GM12865 (cell line): ENCODE measurements at places on chromosomes 5 and 9.

DNA sequence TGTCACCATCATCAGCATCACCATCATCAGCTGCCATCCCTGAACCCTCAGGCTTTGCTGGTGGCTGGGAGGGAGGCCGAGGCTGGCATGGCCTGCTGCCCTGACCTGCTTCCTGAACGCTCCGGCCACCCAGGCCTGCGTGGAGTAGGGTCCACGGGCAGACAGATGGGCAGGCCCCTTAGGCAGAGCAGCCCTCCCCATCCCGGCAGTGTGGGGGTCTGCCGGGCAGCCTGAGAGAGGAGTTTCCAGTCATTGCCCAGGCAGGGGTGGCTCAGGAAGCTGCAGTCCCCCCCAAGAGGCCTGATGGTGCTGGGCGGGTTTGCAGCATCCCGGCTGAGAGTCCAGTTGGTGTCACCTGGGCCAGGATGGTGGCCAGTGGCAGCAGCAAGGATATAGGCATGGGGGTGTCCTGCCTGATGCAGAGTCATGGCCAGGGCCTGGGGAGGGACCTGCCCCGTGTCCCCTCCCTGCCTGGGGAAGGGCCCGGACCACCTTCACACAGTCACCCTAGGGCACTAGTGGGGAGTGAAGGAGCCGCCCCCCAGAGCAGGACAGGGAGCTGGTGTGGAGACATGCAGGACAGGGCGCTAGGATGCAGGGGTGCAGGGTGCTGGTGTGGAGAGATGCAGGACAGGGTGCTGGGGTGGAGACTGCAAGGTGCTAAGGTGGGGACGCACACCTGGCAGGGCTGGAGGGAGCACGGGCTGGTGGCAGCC, 7.7 kb upstream of the EGFL7 start:
- no peak for DNase-seq

GRCh38 chr5:169080448-169080911, 220.5 kb downstream of the SLIT3 start:
- DNase-seq: no peak

- peak; percentile 50 for DNase-seq
Measured at GRCh38 chr5:134604908-134605307, 27.7 kb downstream of the SAR1B start.

GRCh38 chr5:10653751-10654400, 90.0 kb downstream of the ANKRD33B start:
- DNase-seq: no peak

- DNase-seq: no peak
Measured at GRCh38 chr5:15956622-15957021, 223.0 kb downstream of the MARCHF11 start.

DNA sequence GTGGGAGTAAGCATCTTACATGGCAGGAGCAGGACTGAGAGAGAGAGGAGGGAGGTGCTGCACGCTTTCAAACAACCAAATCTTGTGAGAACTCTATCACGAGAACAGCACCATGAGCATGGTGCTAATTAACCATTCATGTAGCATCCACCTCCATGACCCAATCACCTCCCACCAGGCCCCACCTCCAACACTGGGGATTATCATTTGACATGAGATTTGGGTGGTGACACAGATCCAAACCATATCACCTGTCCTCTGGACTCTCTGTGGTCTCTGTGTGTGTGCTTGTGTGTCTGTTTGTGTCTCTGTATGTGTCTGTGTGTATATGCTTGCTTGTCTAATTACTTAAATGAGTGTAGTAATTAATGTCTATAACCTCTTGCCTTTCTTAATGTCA, 31.1 kb downstream of the SEC61B start:
- peak; percentile 84 for DNase-seq

DNA sequence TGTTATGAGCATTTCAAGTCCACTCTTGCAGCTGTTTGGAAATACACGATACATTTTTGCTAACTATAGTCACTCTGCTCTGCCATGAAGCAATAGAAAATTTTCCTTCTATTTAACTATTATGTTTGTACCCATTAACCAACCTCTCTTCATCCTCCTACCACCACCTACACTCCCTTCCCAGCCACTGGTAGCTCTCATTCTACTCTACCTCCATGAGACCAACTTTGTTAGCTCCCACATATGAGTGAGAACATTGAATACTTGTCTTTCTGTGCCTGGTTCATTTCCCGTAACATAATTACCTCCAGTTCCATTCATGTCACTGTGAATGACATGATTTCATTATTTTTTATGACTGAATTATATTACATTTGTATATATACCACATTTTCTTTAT, 505.9 kb upstream of the CCNG1 start:
- DNase-seq: no peak

GRCh38 chr5:145988993-145989392, 52.6 kb downstream of the SH3RF2 start:
- DNase-seq: no peak

DNA sequence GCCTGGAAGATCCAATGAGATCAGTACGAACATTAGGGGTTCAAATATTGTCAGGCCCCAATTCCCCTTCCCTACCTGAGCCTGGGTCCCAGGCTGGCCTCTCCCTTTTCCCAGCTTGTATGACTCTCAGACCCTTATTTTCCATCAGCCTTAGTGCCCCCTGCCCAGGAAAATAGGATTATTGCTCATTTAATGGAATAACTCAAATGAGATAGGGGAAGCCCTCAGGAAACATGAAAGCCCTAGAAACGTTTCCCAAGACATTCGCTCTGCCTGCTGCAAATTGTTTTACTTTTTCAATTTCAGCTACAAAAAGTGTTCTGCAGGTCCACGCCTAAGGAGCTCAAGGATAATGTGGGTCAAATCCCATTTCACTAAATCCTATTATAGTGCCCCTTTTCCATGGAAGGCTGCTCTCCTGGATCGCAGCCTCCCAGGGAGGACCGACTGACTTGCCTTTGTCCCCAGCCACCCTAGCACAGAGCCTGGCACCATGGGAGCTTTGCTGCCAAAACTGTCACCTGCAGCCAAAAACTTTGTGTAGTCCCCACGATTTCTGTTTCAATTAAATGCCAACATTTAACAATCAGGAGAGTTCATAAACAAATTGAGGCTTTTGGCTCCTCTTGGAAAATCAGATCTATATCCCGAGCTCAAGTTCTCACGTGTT, 46.9 kb downstream of the THOC3 start:
- no peak for DNase-seq

DNA sequence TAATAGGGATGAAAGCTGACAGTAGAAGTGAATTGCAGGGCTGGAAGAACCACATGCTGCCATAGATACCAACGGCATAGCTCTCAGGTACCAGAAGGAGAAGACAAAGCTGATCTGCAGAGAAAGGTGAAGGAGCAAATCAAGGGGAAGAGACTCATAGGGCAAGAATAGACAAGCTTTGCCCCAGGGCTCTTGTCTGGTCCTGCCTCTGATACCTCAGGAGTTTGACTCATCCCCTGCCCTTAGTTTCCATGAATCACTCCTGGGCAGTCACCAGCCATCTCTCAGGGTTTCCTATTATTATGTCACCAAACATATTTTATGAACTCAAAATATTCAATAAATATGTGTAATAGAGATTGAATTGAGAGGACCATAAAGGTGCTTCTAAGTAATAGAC, 800.9 kb downstream of the DNAH5 start:
- no peak for DNase-seq

GRCh38 chr9:125497906-125498305, 209.1 kb downstream of the MAPKAP1 start:
- DNase-seq: no peak

DNA sequence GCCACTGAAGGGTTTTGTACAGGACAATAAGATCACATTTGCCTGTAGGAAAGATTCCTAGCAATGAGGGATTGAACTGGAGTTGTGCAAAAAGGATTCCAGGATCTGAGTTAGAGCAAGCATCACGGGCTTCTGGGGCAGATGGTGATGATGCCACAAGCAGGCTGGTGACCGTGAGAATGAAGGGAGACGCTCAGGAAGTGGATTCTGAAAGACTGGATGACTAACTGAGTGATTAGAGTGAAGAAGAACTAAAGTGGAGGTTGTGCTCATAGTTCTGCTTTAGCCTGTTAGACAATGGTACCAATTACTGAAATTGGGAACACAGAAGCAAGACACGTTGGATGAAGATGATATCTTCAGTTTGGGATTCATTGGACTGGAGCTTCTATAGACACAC, 168.2 kb downstream of the CD180 start:
- DNase-seq: no peak

- no peak for DNase-seq
Measured at GRCh38 chr9:31669311-31669710, 715.1 kb upstream of the ACO1 start.

DNA sequence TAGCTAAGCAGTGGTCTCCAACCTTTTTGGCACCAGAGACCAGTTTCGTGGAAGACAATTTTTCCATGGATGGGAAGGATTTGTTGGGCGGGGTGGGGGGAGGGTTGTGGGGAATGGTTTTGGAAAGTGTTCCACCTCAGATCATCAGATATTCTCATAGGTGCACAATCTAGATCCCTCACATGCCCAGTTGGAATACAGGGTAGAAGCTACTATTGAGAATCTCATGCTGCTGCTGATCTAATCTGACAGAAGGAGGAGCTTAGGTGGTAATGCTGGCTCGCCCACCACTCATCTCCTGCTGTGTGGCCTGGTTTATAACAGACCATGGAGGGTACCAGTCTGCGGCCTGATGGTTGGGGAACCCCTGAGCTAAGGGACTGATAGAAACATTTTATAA, 662.7 kb upstream of the RGMB start:
- DNase-seq: no peak

- DNase-seq: no peak
Measured at GRCh38 chr9:89625721-89626687, 21.2 kb downstream of the GADD45G start.

DNA sequence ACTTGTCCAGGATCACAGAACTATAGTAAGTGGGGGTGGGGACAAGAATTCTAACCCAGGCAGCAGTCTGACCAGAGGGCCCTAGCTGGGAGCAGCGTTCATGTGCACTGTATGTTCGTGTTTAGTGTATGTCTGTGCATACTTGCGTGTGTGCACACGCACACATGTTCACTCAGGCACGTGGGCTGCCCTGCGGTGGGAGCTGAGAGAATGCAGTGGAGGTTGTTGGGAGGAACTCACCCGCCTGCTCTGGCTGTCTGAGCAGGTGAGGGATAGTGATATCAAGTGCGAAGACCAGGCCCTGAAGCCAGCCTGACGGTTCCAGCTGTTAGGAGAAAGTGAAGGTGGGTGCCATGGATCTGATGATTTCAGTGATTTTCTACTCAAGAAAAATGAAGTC, 942 bp downstream of the DCANP1 start:
- no peak for DNase-seq

GRCh38 chr5:150109921-150110320, 23.6 kb upstream of the CSF1R start:
- DNase-seq: no peak
